ENCODE measurements at places on chromosomes 7 and 10.

- DNase-seq = no peak
Observed at GRCh38 chr7:936386-937054, 18.0 kb downstream of the ADAP1 start.

GRCh38 chr7:39589323-39590111, 23.3 kb downstream of the YAE1 start:
- DNase-seq = no peak

GRCh38 chr10:71132321-71132810, 80.0 kb upstream of the UNC5B start:
- DNase-seq = no peak

DNA sequence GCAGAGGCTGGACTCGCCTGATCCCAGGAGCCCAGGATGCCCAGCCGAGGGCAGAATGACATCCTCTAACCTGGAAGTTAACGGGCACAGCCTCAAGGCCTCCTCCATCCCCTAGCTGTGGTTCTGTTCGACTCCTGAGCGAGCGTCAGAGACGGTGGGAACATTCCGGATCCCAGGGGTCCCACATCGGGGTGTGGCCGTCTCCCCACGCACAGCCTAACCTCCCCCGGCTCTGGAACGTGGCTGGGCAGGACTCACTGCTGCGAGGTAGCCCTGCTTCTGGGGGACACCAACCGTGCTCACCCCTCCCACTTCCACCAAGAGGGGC, 8.4 kb downstream of the FOXL3 start:
- DNase-seq = no peak

- no peak for DNase-seq
Observed at GRCh38 chr10:81192221-81192788, 654.6 kb downstream of the SH2D4B start.

DNA sequence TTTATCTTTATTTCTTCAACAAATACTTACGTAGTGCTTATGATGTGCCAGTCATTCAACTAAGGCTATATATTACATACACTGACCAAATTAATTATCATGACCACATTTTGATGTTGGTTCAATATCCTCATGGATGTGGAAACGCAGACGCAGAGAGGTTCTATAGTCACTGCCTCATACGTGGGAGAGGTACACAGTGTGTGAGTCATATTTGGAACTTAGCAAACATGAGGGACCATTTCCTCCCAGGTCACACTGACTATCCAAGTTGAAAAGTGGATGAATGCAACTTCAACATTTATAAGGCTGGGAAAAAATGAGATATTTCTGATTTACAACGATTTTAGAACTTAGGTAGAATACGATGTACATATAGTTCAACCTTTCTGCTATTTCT, 113.6 kb downstream of the PRLHR start:
- no peak for DNase-seq

DNA sequence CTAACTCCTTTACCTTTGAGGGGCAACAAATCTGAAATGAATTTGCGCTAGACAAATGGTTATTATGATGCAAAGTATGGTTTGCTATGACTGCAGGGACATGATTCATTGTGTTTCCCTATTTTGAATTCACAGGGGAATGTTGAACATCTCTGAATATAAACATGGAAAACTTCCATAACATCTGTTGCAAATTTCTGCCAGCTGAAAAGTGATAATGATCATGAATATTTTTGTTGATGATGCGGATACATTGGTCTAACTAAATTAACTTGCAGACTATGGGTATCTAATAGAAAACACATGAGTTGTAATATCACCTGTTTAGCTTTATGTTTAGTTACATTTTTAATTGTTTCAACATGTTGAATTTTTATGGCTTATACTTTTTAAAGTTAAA, 1325.5 kb downstream of the REEP3 start:
- no peak for DNase-seq

DNA sequence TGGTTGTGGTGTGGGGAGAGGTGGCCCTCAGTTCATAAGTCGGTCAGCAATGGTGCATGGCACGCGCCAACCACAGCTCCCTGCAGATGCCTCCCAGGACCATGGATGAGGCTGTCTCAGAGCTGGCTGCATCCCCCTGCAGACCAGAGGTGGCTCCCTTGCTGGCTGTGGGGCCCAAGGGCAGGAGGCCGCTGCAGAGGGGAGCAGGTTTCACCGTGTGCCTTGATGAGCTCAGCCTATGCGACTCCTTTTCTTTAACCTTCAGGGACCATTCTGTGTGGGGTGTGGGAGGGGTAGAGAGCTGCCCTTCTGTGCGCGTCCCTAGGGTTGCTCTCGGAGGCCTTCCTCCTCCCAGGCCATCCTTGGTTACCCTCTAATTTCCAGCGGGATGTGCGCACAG, 152.4 kb downstream of the ACTR3B start:
- no peak for DNase-seq

- no peak for DNase-seq
Observed at GRCh38 chr10:88901206-88901983, 21.4 kb downstream of the STAMBPL1 start.

- no peak for DNase-seq
Observed at GRCh38 chr10:128660726-128661125, 534.5 kb upstream of the MKI67 start.

DNA sequence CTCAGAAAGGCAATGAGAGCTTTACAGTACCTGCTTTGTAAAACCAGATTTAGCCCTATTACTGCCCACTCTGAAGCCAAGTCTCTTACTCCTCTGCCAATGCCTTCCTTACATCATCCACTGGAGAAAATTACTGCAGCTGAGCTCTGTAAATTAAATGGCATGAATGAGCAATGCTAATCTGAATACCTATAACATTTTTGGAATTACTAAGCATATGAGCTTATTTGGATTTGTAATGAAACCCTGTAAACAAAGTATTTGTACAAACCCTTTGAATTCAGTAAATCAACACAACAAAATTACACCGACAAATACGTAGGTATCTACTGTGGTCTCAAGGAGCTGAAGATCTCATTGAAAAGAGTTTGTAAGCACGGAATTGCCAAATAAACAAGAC, 12.1 kb upstream of the CCNY start:
- DNase-seq = no peak

GRCh38 chr7:155669717-155670505, 25.4 kb downstream of the RBM33 start:
- no peak for DNase-seq

DNA sequence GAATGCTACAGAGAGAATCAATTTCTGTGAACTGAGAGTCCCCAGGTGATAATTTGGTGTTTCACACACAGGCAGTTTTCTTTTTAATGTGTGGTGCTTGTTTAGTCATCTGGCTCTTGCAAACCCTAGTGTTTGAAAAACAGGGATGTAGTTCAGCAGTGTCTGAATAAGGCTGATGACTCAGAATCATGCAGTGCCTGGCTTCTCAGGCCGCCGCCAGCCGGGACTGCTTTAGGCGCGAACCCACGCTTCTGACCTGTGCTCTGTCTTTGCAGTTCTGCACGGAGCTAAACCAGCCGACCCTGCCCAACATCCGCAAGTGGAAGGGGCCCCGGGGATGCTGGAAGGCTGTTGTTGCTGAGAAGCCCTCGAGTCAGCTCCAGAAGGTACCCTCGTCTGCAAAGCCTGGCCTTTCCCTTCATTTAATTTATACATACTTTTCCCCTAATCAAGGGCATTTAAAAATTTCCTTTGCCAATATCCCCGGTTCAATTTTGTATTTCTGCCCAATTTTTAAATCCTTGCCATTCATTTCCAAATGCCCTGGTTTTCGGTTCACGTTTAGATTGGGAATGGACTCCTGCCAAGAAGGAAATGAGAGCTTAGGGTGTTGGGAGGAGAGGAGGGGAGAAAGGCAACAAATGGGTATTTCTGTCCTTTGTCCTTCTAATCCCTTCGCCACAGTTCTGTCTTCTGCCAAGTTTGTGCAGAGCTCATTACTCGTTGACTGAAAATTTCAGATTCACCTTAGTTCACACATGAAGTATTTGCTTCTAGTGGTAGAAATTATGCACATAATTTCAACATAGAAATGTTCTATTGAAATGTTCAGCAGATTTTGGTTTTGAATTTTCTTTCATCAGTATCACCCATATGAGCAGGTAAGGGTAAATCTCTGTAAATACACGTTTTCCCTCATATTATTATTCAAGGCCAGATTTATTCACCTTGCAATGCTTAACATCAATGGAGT, 108.5 kb upstream of the ANLN start:
- DNase-seq = no peak

DNA sequence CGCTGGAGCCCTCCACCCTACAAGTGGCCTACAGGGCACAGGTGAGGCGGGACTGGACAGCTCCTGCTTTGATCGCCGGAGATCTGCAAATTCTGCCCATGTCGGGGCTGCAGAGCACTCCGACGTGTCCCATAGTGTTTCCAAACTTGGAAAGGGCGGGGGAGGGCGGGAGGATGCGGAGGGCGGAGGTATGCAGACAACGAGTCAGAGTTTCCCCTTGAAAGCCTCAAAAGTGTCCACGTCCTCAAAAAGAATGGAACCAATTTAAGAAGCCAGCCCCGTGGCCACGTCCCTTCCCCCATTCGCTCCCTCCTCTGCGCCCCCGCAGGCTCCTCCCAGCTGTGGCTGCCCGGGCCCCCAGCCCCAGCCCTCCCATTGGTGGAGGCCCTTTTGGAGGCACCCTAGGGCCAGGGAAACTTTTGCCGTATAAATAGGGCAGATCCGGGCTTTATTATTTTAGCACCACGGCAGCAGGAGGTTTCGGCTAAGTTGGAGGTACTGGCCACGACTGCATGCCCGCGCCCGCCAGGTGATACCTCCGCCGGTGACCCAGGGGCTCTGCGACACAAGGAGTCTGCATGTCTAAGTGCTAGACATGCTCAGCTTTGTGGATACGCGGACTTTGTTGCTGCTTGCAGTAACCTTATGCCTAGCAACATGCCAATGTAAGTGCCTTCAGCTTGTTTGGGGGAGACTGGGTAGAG, at the start of gene COL1A2:
TSS of gene COL1A2 (plus strand) at position 459 of the 704 bp plus-strand sequence. CDS start at position 596, 137 bp downstream.
- no peak for DNase-seq

- no peak for DNase-seq
Observed at GRCh38 chr7:128939861-128940410, 2.2 kb downstream of the IRF5 start.

- no peak for DNase-seq
Observed at GRCh38 chr10:96560966-96561887, 25.6 kb downstream of the TM9SF3 start.

GRCh38 chr10:84988011-84988410, 659.6 kb downstream of the CCSER2 start:
- DNase-seq = no peak

DNA sequence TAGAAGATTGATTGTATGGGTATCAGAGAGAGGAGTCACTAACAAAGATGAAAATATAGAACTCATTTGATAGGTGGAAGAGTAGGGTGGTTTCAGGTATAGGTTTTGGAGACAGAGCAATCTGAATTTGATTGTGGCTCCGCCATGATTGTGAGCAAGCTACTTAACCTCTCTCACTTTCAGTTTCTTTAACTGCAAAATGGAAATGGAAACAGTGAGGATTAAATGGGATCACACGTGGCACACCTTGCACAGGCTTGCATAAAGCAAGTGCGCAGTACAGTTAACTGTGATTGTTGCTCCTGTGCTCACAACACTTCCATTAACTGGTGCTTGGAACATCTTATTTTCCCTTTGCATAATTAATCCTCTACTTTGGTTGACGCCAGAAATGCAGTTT, 54.9 kb downstream of the ATXN7L1 start:
- no peak for DNase-seq

GRCh38 chr7:5426226-5426475, 2.5 kb upstream of the TNRC18 start:
- no peak for DNase-seq

DNA sequence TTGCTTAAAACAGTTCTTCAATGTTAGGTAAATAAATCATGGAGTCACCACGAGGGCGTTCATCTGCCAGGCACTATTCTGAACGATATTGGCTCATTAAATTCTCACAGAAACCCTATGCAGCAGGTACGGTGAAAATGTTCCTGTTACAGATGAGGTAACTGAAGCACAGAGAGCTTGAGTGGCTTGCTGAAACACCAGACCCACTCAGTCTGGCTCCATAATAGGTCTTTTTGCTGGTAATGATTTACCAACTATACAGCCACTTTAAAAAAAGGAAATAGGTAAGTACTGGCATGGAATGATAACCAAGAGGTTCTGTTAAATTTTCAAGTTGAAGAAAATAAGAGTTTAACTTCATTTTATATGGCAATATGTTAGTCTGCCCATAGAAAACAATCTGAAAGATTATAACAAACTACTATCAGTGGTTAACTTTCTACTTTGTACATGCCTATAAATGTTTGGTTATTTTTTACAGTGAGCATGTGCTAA, 1.3 kb upstream of the TM9SF3 start:
- no peak for DNase-seq

DNA sequence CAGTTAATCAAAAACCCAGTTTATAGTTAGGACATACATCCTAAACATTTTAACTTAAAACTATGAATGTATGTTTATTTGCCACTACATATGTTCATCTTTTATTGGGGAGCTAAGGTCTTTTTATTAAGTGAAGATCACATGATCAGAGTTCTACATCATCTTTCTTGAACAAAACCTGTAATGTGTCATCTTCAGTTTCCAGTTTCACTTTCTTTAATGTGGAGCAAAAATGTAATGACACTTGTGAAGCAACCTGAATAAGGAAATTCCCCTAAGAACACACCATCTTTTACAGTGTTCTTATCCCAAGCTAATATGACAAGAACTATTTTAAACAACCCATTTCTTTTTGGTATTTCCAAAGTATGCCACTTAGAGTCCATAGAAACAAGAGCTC, 166.7 kb upstream of the BET1 start:
- no peak for DNase-seq

- DNase-seq = no peak
Observed at GRCh38 chr7:136023134-136023869, 46.1 kb upstream of the MTPN start.

GRCh38 chr7:83976302-83976701, 218.3 kb downstream of the SEMA3A start:
- no peak for DNase-seq

- no peak for DNase-seq
Observed at GRCh38 chr10:14302035-14302434, 28.7 kb downstream of the FRMD4A start.

- no peak for DNase-seq
Observed at GRCh38 chr10:4459531-4459930, 366.5 kb upstream of the AKR1E2 start.

DNA sequence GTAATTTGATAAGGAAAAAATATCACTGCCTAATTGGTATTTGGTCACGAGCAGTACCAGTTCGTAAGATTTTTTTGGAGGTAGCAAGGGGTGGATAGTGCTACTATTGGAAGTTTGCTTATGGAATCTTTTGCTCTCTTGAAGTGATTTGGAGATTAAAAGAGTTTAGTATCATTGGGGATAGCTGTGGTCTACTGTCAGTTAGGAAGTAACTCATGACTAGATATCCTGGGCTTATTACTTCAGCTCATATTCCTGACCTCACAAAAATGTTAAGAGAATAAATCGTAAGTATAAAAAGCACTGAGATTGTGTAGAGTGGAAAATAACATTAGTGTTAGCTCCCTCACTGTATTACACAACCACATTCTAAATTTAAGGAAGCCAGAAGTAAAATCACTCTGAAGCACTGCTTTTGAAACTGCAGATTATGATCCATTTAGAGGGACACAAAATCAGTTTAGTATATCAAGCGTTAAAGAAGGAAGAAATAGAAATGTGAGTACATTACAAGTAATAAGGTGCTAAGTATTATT, 22.6 kb downstream of the SGPL1 start:
- DNase-seq = no peak

- no peak for DNase-seq
Observed at GRCh38 chr7:44990109-44991023, 9.6 kb upstream of the CCM2 start.
